ENCODE measurements at places on chromosomes 4 and X.

DNA sequence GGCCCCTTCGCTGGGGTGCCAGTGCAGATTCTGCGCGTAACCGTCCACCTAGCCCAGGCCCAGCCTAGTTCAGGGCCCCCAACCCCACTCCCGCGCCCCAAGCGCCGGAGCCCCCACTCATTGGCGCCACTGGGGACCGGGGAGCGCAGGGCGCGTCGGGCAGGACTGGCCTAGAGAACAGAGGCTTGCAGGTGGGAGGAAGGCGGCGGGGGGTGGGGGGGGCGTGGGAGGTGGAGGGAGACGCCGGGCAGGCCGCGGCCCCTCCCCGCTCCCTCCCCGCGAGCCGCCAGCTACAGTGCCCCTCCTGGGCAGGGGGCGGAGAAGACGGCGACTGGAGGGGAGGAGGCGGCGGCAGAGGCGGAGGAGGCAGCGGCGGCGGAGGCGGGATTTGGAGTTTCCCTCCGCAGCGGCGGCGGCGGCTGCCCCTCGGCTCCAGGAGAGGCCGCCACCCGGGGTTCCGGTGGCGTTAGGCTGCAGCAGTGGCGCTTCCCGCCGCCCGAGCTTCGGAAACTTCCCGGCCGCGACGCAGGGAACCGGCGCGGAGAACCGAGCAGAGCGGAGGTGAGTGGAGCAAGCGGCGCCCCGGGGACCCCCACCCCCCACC, 4.8 kb upstream of the DUSP9 start:
- no peak for DNase-seq

GRCh38 chrX:7143941-7144525, 3.5 kb upstream of the STS start:
- no peak for DNase-seq

- no peak for DNase-seq
Measured at GRCh38 chr4:123559955-123560871, 163.6 kb downstream of the SPRY1 start.

GRCh38 chrX:13721819-13722519, 12.5 kb downstream of the TRAPPC2 start:
- no peak for DNase-seq

DNA sequence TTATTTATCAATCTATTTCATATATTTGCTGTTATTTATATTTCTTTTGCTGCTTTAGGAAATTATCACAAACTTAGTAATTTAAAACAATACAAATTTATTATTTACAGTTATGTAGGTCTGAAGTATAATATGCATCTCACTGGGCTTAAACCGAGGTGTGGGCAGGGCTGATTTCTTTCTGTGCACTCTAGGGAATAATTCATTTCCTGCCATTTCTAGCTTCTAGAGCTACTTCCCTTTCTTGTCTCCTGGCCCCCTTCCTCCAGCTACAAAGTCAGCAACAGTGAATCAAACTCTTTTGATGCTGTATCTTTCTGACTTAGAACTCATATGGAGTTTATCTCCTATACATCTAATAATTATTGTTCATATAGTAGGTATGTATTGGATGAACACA, 303.5 kb upstream of the ARSJ start:
- no peak for DNase-seq

GRCh38 chrX:153641627-153642026, 5.4 kb upstream of the DUSP9 start:
- no peak for DNase-seq

DNA sequence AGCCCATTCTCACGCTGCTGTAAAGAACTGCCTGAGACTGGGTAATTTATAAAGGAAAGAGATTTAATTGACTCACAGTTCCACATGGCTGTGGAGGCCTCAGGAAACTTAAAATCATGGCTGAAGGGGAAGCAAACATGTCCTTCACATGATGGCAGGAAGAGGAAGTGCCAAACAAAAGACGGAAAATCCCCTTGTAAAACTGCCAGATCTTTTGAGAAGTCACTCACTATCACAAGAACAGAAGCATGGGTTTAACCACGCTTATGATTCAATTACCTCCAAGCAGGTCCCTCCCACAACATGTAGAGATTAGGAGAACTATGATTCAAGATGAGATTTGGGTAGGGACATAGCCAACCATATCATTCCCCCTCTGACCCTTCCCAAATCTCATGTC, 335.5 kb downstream of the IL15 start:
- DNase-seq, result no peak

DNA sequence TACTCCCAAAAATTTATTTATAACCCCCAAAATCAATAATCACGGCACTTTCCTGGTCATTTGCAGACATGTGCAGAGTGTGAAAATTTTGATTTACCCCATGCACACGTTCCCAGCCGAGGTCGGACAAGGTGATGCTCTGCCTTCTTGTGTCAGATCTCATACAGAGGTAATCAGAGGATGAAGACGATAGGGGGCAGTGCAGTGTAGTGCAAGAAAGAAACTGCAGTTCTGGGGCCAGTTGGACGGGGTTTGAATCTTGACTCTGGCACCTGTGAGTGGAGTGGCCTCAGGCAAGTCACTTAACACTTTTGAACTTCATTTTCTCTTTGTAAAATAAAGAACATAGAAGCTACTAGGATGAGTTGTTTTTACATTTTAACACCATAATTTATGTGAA, 88.4 kb downstream of the FRMPD3 start:
- DNase-seq, result no peak

GRCh38 chr4:175946472-175947116, 119.0 kb upstream of the WDR17 start:
- no peak for DNase-seq

DNA sequence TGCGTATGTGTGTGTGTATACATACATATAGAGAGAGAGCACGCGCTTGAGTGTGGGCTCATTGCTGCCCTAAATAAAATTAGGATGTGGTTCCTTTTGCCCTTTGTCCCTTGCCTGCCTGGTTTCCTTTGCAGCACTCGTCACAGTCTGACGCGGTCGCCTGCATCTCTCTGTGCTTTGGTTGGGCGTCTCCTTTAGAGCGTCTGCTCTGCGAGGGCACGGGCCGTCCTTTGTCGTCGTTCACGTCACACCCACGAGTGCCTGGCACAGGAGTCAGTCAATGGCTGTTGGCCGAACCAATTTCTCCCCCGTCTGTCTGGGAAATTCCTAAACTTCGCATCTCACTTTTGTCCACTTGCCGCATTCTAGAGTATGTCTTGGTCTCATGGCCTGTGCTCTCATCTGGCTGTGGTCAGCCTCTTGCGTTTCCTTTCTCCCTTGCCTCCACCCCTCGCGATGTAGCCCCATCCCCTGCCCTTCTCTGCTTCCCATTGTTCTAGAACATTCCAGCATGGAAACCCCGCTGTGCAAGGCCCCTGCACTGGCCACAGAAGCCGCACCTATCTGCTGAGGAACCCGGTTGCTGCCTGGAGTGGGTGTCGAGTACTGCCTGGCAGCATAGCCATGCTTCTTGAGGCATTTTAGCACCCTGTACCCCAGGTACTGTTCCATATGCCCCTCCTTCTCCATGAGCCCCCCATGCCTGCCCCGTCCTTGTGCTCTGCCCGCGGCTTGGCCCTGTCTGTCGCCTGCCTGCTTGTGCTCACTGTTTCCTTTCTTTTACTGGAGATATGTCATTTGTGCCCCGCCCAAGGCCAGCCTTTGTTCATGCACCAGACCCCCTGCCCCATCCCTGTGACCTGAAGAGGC, 8.0 kb downstream of the MAEA start:
- DNase-seq, result no peak

GRCh38 chrX:54825716-54826438, 18.3 kb downstream of the MAGED2 start:
- no peak for DNase-seq

DNA sequence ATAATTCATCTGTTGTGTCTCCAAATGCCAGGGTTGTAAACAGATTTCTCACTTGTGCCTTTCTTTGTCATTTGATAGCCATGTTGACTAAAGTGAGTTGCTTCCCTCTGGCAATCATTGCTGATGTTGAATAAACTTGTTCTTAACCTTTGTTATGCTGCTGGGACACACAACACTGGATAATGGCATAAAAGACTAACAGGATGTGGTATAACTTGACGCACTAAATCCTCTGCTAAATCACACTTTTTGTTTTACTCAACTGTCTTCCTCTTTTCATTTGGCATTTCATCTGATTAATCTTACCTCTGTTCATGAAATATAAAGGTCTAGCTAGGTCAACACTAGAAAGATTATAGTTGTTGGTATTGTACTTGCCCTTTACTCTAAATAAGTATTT, 17.6 kb upstream of the CXCL5 start:
- DNase-seq, result no peak

- no peak for DNase-seq
Measured at GRCh38 chrX:107442914-107443527, 6.4 kb upstream of the FRMPD3 start.

DNA sequence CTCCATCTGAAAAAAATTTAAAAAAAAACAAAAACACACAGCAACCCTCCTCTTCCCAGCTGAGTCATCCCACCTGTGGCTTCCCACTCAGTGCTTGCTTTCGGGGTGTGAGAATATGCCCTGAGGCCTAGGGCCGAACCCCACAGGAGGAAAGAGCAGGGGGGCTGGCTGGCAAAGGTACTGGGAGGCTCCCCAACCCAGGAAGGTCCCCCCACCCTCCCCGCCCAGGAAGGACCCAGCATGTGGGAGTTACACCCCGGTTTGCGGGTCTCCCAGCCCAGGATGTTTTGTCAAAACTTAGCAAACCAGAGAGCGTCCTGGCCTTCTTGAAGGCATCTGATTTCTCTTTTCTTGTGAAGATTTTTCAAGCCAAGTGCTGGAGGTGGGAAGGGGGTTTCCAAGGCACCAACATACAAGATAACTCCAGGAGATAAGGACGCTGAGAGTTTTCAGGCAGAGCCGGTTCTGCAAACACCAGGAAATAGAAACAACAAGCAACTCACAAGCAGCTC, 25.7 kb upstream of the CSF2RA start:
- DNase-seq, result no peak

DNA sequence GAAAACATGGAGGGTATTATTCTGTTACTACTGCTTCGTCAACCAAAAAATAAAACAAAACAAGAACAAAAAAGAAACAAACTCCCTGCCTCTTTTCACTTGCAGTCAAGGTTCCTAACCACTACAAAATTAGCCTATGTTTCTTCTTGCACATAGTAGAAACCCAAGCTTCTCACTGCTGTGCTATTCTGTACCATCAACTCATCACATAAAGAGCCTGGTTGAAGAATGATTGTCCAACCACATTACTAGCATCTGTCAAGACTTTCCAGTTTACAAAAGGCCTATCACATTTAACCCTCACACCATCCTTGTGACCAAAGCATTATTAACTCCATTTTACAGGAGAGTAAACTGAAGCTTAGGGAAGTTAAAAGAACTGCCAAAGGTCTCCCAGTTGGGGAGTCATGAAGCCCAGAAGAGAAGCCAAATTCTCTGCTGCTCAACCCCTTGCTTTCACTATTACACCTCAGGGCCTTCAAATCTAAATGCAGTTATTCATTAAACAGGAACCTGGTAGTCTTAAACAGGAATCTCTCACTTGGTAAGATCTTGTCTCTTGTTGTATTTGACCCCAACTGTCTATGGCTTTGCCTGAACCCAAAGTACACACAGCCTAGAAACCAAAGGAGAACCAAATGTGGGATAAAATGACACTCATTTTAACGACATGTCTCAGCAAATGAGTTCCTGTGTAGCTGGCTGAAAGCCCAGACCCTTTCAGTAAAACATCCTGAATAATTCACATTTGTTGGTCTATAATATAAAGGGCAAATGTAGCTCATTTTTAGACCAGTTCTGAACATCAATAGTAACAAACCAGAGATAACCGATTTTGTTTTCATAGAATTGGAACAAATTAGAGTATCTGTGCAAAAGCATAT, 8.6 kb downstream of the F9 start:
- DNase-seq, result no peak

DNA sequence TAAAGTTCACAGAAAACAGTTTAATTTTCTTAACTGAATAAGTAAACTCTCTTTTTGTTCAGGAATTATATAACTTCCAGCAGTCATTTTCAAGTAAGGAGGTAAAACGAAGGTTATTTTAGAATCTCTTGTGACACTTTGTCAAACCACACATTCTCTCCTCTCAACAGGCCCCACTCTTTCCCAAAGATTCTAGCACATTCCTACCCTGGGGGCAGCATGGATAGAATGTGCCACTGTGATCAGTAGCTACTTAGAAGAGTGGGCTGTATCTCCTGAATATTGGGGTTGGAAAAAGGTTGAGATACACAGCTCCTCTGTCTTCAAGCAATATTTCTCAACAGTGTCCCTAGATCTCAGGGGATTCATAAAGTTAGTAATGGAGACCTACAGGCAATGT, 157.6 kb downstream of the EMCN start:
- no peak for DNase-seq

- DNase-seq, result no peak
Measured at GRCh38 chr4:176746846-176747245, 45.9 kb downstream of the VEGFC start.

- no peak for DNase-seq
Measured at GRCh38 chr4:77676842-77677241, 71.2 kb downstream of the CXCL13 start.

- no peak for DNase-seq
Measured at GRCh38 chrX:40078489-40079227, 19.1 kb downstream of the BCOR start.

- no peak for DNase-seq
Measured at GRCh38 chrX:24493740-24494581, 28.9 kb downstream of the PDK3 start.

Data from CD4-positive, alpha-beta T cell treated with Interleukin-15 for 1 hour (primary cell).